ENCODE measurements at places on chromosomes 3 and 15.

- DNase-seq, result no peak
Measured at GRCh38 chr15:38411902-38412301, 42.0 kb upstream of the FAM98B start.

GRCh38 chr3:16908896-16909295, 24.1 kb downstream of the PLCL2 start:
- no peak for DNase-seq

DNA sequence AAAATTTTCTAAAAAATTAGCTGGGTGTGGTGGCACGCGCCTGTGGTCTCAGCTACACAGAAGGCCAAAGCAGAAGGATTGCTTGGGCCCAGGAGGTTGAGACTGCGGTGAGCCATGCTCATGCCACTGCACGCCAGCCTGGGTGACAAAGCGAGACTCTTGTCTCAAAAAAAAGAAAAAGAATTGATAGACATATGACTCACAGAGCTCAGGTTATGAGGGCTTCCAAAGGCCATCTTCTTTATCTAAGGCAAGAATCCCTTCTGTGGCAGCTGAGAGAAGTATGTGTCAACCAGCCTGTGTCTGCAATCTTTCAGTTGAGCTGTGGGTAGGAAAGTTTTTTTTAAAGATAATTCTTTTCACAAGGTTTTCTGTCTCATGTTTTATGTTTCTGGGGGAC, 53.9 kb downstream of the MRPS25 start:
- no peak for DNase-seq

DNA sequence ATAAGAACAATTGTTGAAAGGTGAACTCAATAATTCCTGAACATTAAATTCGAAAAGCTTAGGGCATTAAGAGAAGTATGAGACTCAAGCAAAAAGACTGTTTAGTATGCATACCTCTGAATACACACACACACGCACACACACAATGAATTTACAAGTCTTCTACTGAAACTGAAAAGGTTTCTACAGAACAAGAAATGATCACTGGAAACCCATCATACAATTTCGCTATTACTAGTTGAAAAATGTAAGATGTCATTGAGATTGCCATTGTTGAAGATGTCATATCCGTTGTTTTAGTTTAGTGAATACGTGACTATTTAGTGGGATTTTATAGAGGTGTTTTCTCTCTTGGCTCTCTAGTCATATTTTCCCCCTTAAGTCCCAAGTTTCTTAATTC, 106.8 kb downstream of the FOXB1 start:
- no peak for DNase-seq

DNA sequence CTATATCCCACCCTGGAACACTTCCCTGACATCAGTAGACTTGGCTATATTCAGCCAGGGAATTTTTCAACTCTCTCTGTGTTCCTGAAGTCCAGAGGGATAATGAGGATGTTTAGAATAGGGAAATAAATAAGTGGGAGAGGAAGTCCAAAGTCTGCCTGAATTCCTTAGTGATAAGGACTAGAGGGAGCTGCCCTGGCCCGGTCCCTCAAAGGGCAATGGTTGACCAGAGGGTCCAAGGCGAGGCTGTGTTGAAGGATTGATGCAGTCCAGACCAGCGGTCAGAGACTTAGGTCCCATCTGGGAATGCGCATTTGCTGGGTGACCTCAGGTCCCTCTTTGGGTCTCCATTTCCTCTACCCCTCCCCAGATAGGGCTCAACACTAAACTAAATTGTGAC, 7.9 kb downstream of the VIPR1 start:
- DNase-seq, result no peak

DNA sequence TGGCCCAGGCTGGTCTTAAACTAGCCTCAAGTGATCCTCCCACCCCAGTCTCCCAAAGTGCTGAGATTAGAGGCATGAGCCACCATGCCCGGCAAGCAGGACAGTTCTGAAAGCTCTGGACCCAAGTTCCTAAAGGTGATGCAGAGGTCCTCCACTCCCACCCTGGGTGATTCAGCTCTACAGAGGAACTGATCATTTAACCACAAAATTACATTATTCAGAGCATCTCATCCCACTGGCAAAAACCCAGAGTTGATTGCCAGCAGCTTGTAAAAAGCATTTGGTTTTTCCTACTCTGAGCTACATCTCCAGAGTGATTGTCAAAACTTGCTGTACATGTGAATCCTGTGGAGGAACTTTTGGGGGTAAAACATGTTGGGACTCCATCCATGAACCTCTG, 60.2 kb downstream of the SLTM start:
- DNase-seq, result peak; percentile 58

- no peak for DNase-seq
Measured at GRCh38 chr15:85597155-85597815, 197.4 kb downstream of the KLHL25 start.

DNA sequence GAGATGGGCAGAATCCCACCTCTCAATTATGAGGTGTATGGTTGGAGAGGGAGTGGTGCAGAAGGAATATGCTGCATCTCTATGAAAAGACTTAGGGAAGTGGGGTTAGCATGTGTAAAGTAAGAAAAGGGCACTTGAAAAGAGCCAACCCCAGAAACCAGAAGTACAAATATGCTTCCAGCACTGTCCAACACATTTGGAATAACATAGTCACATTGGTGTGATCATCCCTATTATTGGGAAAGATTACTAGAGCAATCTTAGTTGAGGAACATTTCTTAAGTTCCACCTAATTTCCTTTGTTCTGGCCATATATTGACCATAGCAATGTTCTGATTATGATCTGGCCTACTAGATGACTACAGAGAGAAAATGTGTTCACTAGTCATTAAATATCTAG, 34.3 kb downstream of the HMG20A start:
- no peak for DNase-seq

GRCh38 chr3:20060974-20061685, 20.9 kb downstream of the KAT2B start:
- peak; percentile 23 for DNase-seq

GRCh38 chr15:27937851-27938250, 161.3 kb downstream of the OCA2 start:
- DNase-seq, result no peak

DNA sequence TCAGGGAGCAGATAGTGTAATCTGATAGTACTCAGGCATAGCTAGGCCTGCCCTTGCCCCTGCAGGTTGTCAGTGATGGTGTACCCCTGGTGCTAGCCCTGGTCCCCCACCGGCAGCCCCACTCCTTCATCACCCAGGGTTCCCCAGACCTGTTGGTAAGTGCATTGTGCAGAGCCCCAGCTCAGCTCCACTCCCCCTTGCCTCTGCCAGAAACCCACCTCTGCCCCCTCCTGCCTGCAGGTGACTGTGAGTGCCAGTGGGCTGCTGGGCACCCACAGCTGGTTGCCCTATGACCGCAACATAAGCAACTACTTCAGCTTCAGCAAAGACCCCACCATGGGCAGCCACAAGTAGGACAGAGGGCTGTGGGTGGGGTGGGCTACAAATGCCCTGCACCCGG, 27.5 kb downstream of the NBEAL2 start:
- no peak for DNase-seq
